SW 1271 (cell line): ENCODE measurements at places on chromosomes 11 and 22.

DNA sequence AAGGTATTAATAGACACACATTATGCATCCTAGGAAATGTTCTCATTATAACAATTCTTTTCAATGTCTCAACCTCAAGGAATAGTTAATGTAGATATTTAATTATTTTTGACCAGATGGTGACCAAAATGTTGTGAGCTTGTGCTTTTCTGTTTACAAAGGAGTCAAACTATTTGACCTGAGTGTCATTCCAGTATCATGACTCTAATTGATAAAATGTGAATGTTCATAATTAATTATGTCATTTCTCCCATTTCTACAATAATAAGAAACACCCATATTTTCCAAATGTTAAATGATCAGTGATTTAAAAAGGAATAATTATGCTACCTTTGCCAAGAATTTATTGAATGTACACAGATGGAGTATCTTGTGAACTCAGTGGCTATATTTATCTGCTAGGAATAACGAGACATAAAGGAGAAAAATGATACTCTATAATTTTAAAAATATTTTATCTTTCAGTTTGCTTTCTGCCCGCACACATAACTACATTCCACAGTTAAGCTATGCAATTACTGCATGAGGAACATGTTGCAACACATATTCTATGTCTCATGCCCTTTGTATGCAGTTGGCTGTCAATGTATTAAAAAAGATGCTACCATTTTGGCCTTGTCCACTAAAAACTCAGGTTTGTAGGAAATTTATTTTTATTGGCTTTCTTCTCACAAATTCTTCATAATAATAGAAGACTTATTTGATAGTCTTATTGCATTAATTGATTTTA, 376.7 kb upstream of the CCDC179 start:
- DNase-seq: no peak

GRCh38 chr22:43180670-43181069, 6.3 kb downstream of the TTLL12 start:
- no peak for DNase-seq

GRCh38 chr11:79902493-79902892, 461.7 kb upstream of the TENM4 start:
- no peak for DNase-seq

DNA sequence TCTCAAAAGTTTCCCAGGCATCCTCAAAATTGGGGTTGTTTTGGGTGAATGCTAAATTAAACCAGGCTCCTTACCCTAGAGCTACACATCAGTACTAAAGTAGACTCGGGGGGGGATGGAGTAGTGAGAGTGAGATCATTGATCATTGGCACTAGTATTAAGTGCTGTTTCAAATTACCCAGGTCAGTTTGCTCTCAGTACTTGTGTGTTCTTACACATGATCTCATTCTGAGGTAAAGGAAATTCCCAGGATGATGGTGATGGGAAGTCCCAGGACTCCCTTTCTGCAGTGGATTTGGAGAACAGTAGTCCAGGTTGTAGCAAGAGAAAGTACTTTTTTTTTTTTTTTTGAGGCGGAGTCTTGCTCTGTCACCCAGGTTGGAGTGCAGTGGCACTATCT, 12.5 kb downstream of the RBM4 start:
- no peak for DNase-seq

DNA sequence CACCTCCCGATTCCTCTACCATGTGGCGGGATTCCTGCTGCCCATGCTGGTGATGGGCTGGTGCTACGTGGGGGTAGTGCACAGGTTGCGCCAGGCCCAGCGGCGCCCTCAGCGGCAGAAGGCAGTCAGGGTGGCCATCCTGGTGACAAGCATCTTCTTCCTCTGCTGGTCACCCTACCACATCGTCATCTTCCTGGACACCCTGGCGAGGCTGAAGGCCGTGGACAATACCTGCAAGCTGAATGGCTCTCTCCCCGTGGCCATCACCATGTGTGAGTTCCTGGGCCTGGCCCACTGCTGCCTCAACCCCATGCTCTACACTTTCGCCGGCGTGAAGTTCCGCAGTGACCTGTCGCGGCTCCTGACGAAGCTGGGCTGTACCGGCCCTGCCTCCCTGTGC, 10.5 kb downstream of the CXCR5 start:
- DNase-seq: no peak

DNA sequence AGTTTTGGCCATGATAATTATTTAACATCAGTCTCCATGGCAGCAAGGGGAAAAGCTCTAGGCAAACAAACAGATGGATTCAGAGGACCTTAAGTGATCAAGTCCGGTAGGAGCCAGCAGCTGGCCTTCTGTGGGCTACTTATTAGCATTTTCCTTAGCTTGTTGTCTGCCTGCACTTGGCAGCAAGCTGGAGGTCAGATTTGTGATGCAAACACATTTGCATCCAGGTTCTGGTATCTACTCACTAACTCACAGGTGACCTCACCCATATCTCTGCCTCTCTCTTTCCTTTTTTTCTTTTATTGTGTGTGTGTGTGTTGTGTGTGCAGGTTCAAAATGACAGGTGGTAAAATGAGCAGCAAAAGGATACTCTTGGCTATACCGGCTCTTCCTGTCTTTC, 32.3 kb downstream of the ARHGAP42 start:
- no peak for DNase-seq

DNA sequence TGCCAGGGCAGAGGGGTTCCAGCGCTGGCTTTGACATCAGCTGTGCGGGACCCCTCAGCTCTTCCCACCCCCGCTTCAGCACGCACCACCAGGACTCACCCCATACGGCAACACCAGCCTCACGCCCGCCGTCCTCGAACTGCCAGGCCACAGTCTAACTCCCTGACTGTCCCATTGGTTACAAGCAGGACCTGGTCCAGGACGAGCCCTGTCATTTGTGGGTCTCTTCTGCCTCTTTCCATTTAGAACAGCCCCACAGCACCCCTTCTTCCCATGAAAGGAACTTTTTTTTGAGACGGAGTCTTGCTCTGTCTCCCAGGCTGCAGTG, 81.7 kb downstream of the PHF21B start:
- DNase-seq: no peak

GRCh38 chr22:31344578-31345330, 1.4 kb downstream of the PATZ1 start:
- no peak for DNase-seq
